Cardiac muscle cell (in vitro differentiated cells and primary cell): ENCODE measurements at places on chromosomes 2 and 18. TPM values are rescaled to one million over a fixed set of nuclear protein-coding genes. Genes with fewer than 3 reads are reported as not detected.

The GAL3ST2 gene
- not detected in 2 replicates for polyA plus RNA-seq

The SLC16A14 gene
- polyA plus RNA-seq = 2.0 and 6.0 TPM in 2 replicates

The STPG4 gene
- not detected in 2 replicates for polyA plus RNA-seq

The CAPN14 gene
- not detected in 2 replicates for polyA plus RNA-seq

The RPL37A gene
- 1,245 and 1,367 TPM in 2 replicates for polyA plus RNA-seq

The MRPS5 gene
- 73.5 and 118 TPM in 2 replicates for polyA plus RNA-seq

The SLC9A4 gene
- 0.17 and 0.29 TPM in 2 replicates for polyA plus RNA-seq

The OR6B2 gene
- not detected in 2 replicates for polyA plus RNA-seq

The ALK gene
- polyA plus RNA-seq = 1.2 and 1.8 TPM in 2 replicates

The RNPEPL1 gene
- polyA plus RNA-seq = 59.7 and 61.2 TPM in 2 replicates

The SAG gene
- 0.21 TPM in 1 of 2 replicates, not detected in the other for polyA plus RNA-seq

The SERPINB11 gene
- not detected in 2 replicates for polyA plus RNA-seq

The IL1A gene
- polyA plus RNA-seq = not detected in 2 replicates

The CFAP221 gene
- 13.6 and 20.1 TPM in 2 replicates for polyA plus RNA-seq

The INO80C gene
- polyA plus RNA-seq = 25.0 and 27.8 TPM in 2 replicates

The LIPT1 gene
- 4.7 and 10.9 TPM in 2 replicates for polyA plus RNA-seq

The PSMA8 gene
- not detected in 2 replicates for polyA plus RNA-seq

The LBX2 gene
- 1.7 TPM in 1 of 2 replicates, not detected in the other for polyA plus RNA-seq

The CCDC141 gene
- 134 and 260 TPM in 2 replicates for polyA plus RNA-seq

The LOXHD1 gene
- 0.32 TPM in 1 of 2 replicates, not detected in the other for polyA plus RNA-seq

The C2orf78 gene
- polyA plus RNA-seq = not detected in 2 replicates

The RAPGEF4 gene
- 5.3 and 9.4 TPM in 2 replicates for polyA plus RNA-seq

The APOB gene
- 0.26 TPM in 1 of 2 replicates, not detected in the other for polyA plus RNA-seq

The FAM110C gene
- 0.60 and 0.85 TPM in 2 replicates for polyA plus RNA-seq
